ENCODE measurements at places on chromosomes 11 and 22.

GRCh38 chr22:29479417-29480261, at the start of gene NEFH:
Gene NEFH (plus strand): TSS chr22:29480218. CDS start chr22:29480263, 45 bp downstream.
- no peak for DNase-seq

DNA sequence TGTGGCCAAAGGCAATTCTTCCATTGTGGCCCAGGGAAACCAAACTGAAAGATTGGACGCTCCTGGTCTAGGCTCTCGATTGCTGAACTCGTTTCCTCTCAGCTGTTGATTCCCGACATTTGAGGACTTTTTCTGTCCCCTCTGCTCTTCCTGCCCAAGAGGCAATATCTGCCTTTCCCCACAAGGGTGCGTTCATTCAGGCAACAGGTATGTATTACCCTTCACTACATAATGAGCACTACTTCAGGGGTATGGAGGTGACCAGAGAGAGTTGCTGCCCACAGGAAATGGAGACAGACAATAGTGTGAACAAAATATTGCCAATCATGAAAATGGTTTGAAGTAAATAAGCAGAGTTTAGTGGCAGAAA, 8.2 kb downstream of the PTH start:
- DNase-seq: no peak

DNA sequence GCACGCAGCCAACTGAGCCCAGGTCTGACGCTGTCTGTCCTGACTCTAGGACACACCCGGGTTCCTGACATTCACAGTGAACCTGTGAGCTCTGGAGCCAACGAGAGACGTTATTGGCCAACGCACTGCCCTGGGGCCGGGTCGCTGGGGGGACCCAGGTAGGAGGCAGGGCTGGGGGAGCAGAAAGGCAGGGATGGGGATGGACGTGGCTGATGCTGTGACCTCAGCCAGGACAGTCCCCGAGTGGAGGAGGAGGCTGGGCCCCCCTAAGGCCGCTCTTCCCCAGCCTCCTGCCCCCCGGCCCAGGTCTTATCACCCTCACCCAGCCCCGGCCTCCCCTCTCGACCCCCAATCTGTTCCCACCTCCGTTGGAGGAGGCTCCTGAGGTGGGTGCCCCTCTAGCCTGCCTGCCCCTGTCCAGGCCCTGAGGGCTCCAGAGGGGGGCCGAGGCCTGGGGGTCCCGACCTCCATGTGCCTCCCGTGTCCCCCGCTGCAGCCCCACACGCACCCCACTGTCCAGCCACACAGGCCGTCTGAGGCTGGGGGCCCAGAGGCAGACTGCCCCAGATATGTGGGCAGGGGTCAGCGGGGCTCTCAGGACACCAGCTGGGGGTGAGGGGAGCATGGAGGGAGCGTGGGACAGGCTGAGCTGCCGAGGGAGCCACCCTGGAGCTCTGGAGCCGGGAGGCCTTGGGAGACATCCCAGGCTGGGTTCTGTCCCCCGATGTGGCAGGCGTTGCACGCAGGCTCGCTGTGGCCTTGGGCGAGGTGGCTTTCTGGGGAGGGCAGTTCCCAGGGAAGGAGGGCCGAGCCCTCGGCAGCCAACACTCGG, 29.2 kb upstream of the MUC5AC start:
- DNase-seq: no peak

DNA sequence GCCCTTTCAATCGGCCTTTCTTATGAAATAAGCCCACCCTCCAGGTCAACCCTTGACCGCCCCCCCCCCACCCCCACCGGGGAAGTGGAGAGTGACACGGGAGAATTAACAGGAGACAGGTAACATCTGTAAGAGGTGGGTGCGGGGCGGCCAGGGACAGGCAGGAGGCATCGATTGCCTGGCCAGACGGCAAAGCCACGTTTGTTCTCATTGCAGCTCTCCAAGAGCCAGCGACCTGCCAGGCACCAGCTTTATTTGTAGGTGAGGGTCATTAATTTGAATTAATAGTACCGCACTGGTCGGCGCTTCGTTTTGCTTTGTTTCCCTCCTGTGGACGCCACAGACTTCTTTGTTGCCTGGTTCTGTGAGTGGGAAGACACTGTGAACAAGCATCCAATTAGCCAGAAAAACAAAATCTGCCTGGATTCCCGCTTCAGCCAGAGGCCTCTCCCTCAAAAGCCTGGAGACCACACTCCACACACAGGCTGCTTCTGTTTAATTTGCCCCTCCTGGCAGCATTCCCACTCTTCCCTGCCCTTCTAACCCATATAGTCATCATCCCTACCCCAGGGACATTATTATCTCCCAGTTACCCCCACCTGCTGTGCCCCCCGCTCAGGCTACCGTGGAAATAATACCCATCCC, 104.5 kb upstream of the OPCML start:
- DNase-seq: no peak

- DNase-seq: peak; percentile 28
These were observed 24.0 kb downstream of the PAX6 start for GRCh38 chr11:31786996-31787685.

- no peak for DNase-seq
These were observed 494.5 kb downstream of the BRD1 start for GRCh38 chr22:49333206-49333605.

DNA sequence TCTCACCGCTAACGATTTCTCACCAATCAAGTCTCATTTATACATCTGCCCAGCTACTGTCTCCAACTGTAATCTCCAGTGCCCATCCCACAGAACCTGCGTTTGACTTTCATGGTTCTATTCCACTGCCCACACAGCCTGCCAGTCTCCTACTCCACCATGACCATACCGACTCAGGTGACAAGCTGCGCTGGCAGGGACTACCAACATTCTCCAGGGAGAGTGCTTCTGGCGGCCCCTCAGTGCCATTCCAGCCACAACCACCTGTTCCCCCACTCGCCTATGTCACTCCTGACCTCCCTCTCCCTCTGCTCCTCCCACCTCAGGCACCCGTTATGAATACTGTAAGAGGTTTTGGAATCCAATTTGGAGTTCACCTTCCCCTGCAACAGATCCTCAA, 108.5 kb upstream of the BID start:
- DNase-seq: no peak

GRCh38 chr22:20021196-20022181, 579 bp downstream of the TANGO2 start:
- DNase-seq: no peak

DNA sequence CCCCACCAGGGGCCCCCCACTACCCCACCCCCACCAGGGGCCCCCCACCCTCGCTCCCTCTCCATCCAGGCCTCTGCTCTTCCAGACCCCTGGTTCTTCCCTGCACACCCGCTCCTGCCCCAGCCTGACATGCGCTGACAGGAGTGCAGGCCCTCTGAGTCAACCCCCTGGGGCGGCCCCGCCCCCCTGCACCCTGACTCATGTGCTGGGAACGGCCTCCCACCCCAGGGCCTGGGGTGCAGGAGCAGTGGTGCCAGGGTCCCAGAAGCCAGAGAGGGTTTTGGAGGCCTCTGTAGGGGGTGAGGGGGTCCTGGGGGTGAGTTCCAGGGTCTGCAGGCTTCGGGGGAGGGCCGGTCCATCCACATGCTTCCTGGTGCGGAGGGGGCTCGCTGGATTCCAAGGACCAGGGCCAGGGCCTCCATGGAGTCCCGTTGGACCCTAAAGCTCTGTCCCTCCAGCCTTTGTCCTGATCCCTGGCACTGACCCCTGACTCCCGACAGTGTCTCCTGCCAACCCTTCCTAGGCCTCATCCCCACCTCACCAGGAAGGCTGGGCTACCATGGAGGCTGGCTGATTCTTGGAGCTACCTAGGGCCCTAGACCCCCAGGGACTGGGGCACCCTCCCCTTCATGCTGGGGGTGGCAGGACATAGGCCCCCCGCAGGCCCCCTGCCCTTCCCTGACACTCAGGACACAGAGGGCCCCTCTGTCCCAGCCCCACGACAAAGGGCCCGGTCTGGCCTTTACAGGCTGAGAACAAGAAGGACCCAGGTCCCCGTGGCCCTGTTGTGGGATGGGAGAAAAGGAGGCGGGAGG, 583 bp upstream of the PKP3 start:
- DNase-seq: no peak

- DNase-seq: no peak
These were observed 5.7 kb downstream of the SIGIRR start for GRCh38 chr11:409008-409599.

DNA sequence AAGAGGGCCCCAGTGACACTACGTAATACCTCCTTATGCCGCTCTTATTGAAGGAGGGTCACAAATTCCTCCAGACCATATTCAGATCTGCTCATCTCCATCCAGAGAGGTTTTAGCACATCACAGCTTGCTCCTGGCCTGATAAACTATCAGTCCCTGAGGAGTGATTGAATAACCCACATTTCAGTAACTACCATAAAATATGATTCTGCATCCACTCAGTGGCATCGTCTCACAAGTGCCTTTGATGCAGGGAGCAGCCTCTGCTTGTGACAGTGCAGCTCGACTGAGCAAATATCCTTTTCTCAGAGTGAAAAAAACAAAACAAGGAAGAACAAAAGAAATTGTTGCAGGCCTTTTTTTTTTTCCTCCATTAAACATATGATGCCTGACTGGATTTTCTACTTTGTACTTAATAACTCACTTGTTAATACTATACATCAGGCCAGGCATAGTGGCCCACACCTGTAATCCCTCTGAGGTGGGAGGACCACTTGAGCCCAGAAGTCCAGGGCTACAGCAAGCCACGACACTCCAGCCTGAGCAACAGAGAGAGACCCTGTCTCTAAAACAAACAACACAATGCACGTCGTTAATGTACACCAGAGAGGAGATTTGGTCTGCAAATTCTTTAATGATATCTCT, 64.5 kb downstream of the DDX10 start:
- DNase-seq: no peak

- no peak for DNase-seq
These were observed 313.5 kb downstream of the BRD1 start for GRCh38 chr22:49514211-49514610.

GRCh38 chr11:27012234-27012921, 18.5 kb downstream of the FIBIN start:
- peak; percentile 55 for DNase-seq

GRCh38 chr11:120079750-120080610, 57.9 kb downstream of the TRIM29 start:
- DNase-seq: peak; percentile 11

GRCh38 chr22:49266561-49267519, 560.8 kb downstream of the BRD1 start:
- DNase-seq: no peak

DNA sequence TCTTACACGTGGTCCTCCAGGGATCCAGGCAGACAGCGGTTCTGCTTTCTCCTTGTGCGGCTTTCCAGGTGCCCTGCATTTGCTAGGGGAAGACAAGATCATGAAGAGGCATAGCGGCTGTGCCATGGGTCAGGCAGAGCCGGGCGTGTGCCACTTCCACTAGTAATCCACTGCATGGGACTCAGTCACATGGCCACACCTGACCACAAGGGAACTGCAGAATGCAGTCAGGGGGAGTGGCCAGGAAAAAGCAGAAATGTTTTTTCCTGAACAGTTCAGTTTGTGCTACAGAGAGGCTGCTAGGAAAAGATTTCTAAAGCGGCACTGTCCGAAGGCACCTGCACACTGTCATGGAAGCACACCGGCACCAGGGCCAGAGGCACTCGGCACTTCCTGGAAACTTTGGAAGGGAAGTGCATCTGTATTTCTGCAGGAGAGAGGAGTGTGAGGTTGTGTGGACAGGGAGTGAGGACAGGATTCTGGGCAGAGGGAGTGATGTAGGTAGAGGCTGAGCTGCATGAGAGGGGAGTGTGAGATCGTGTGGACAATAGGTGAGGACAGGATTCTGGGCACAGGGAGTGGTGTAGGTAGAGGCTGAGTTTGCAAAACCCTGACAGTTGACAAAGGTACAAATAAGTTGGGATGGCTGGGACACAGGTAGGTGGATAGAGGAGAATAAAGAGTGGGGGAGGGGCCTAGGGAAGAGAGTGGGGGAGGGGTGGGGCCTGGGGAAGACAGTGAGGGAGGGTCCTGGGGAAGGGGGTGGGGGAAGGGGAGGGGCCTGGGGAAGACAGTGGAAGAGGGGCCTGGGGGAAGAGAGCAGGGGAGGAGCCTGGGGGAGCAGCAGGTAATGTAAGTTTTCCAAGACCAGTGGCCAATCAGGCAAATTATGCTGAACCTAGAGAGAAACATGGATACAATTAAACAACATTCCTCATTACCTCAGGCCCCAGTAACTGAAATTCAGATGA, 1436.3 kb downstream of the TBC1D22A start:
- no peak for DNase-seq

DNA sequence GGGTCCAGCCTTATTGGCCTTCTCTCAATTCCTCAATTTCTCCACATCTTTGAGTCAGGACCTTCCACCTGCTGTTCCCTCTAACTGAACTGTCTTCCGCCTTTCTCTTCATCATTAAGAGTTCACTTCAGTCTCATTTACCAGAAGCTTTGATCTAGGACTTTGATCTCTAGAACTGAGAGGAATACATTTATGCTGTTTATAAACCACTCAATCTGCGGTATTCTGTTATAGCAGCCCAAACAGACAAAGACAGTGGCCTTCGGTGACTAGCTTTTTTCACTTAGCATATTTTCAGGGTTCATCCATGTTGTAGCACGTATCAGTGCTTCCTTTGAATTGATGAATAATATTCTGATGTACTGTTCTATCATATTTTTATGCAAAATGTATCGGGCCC, 10.5 kb downstream of the CLPB start:
- no peak for DNase-seq

DNA sequence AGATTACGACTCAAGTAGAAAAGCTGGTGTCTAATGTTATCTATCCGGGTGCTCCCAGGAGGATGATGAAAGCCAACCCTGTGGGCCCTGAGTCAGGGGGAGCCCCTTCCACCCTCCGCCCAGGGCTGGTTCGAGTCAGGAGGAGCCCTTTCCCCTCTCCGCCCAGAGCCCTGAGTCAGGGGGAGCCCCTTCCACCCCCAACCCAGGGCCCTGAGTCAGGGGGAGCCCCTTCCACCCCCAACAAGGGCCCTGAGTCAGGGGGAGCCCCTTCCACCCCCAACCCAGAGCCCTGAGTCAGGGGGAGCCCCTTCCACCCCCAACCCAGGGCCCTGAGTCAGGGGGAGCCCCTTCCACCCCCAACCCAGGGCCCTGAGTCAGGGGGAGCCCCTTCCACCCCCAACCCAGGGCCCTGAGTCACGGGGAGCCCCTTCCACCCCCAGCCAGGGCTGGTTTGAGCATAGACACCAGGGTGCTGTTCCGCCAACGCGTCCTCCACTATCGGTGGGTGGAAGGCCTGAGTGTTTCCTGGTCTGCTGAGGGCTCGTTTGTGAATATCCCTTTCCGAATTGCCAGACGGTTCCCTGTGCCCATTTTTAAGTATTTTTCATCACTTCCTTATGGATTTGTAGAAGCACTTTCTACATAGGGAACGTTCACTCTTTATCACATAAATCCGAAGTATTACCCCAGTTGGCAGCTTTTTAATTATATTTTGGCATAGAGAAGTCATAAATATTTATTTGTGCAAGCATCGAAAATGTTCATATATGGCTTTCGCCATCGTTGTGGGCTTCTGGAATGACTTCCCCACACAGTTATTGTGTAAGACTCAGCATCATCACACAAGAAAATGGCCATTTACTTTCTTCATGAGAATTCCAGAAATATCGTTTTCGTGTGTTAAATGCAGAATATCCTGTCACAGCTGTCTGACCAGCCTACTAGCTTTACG, 380.6 kb downstream of the BRD1 start:
- DNase-seq: no peak

DNA sequence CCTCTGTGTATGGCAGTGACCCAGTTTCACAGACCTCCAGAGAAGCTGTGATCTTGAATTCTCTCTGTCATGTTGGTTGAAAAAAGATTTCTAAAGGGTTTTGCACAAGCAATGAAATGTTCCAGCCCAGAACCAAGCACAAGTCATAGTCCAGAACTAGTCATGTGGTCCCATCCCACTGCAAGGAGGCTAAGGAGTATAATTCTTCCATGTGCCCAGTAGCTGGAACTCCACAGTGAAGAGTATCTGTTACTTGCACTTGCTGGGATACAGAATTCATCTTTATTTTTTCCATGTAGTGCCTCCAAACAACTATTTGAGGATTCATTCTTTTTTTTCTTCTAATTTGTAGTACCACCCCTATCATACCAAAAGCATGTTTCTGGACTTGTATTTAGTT, 9.9 kb upstream of the MMP8 start:
- DNase-seq: no peak
